ENCODE measurements at places on chromosomes 3 and 15. TPM values are rescaled to one million over a fixed set of nuclear protein-coding genes. Genes with fewer than 3 reads are reported as not detected.

The KNL1 gene
- total RNA-seq, result 18.1 TPM

The CPB1 gene
- total RNA-seq, result not detected

- peak; percentile 91 for DNase-seq
These were observed 3.3 kb downstream of the LIPH start for GRCh38 chr3:185549122-185549521.

DNA sequence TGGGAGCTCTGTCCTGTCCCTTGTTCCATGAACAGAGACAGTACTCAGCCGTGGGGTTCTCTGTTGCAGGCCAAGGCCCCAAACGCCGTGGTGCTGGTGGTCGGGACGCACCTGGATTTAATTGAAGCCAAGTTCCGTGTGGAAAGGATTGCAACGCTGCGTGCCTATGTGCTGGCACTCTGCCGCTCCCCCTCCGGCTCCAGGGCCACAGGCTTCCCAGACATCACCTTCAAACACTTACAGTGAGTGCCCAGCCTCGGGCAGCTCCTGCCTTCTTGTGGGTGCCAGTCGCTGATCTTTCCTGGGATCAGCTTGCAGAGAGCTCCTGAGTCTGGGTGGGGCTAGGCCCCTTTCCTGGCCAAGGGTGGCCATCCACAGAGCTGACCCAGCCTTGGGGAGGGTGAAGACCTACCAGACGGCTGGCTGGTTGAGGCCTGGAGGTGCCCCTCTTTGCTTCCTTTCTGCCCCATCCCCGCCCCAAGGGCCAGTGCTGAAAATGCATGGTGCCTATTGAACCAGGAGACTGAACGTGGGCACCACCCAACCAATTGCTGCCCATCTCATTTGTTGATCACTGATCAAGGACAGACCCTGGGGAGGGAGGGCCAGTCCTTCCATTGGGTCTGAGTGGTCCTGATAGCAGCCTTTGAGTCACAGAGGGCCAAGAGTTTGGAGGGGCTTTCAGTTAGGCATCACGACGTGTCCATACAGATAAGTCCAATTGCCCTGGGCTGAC lies 106.9 kb downstream of the LRRK1 start:
- no peak for DNase-seq

DNA sequence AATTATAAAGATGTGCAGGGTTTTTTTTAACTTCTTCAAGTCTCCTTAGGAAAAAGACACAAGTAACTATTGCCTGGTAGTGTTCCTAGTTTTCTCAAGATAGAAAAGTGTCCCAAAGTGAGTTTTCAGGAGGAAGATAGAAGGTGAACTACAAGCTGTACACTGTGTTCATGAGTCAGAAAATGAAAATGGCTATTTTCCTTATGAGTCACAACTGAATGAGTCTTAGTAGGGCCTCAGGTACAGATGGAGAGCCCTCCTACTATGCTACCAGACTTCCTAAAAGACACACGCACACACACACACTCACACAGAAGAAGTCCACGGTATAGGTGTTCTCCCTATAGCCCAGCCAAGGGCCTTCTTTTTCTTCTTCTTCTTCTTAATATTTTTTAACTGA lies 3.1 kb downstream of the MYO1E start:
- no peak for DNase-seq

The OR5K4 gene
- not detected for total RNA-seq

GRCh38 chr3:30393079-30393478 lies 213.3 kb upstream of the TGFBR2 start:
- no peak for DNase-seq

The CLRN1 gene
- not detected for total RNA-seq

The KCNMB3 gene
- total RNA-seq, result 0.46 TPM

DNA sequence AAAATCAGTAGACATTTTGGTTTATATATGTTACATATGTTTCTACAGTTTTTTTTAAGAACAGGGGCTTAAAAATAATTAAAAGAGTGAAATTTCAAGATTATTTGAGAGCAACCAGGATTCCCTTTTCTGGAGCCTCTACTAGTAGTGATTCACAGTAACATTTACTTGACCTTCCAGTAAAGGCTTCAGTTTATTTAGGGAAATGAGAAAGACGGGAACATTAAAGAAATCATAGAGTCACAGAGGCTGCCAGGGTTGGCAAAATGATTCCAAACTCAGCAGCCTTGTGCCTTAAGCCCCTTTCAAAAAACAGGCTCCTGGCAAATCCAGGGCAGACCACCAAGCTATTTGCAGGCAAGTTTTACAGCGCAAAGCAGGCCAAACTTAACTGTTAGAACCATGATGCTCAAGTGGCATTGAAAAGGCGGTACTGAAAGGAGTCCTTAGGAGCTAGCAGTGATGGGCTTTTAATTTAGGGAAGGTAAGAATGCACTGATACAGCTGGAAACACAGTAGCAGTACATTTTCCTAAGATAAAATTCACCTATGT lies 201.1 kb upstream of the ADAMTS9 start:
- no peak for DNase-seq

GRCh38 chr3:62638316-62638715 lies 236.9 kb downstream of the CADPS start:
- no peak for DNase-seq

DNA sequence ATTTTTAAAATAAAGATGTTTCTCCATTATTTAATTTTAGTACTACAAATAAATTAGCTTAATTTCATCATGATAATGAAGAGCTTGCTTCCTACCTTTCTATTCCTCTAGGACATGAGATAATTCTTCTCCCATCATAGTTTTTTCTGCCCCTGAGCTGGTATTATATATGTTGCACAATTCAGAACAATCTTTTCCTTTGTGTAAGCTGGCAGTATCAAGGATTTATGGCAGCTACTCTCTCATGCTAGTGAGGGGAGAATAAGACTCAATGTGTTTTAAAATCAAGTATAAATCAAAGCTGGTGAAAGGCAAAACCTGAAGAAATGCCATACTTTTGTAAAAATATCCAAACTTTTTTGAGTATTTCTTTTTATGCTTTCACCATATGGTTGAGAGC lies 1405.3 kb downstream of the SI start:
- no peak for DNase-seq

The FOXB1 gene
- not detected for total RNA-seq

DNA sequence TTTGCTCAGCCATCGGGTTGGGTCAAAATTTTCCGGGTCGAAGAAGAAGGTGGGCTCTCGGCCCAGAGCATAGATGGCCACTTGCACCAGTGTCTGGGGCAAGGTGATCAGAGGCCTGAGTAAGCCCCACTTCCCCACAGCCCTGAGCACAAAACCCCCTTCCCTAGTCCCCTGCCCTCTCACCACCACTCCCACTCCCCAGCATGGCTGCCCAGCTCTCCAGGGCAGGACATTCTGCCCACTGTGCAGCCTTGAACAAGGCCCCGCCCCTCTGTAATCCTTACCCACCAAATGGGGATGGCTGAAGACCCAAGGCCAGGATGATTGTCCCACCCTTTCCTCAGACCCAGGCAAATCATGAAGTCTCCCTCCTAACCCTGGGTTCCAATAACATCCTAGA lies 28.8 kb downstream of the CYP11A1 start:
- DNase-seq, result no peak

The CCDC33 gene
- not detected for total RNA-seq

DNA sequence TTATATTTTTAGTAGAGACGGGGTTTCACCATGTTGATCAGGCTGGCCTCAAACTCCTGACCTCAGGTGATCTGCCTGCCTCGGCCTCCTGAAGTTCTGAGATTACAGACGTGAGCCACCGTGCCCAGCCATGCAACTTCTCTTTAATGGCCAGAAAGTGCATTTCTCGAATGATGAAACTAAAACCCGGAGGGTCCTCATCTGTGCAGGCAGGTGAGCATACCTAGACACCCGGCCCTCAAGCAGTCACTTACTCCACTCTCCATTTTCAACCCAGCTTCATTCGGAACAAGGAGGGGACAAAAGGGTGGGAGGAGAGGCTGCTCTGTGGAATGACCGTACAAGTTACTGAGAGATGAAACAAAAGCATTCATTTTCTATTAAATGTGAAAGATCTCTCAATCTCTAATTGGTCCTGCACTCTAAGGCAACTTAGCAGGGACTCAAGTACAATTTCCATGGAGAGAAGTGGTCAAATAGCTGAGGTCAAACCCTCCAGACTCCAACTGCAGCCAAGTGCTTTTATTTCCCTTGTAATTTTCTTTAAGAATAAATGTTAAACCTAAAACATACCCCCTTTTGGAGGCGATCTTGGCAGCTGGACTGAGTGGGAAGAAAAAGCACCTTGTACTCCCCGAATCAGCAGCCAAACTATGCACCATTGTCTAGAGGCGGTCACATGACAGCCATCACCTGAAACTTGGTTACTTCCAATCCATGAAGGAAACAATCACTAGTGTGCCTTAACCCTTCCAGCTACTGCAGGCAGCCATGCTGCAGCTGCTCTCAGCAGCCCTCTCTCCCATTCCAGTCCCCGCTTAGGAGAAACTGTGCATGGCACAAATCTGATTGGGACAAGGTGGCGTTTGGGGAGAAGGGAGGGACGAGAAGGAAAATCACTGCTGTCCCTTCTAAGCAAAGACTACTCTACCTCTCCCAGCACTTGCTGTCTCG lies 62.2 kb downstream of the VGLL4 start:
- DNase-seq, result no peak

The CPN2 gene
- not detected for total RNA-seq

The INKA1 gene
- 20.4 TPM for total RNA-seq

GRCh38 chr3:14947886-14948608 lies 664 bp downstream of the NR2C2 start:
- DNase-seq, result peak; percentile 86

GRCh38 chr3:169342652-169343505 lies 320.6 kb downstream of the MECOM start:
- no peak for DNase-seq

- DNase-seq, result no peak
These were observed 38.0 kb downstream of the RAB7A start for GRCh38 chr3:128763967-128764366.

- DNase-seq, result no peak
These were observed 13.5 kb downstream of the TARS3 start for GRCh38 chr15:101710806-101711205.

The BHLHE40 gene
- total RNA-seq, result 13.2 TPM

The BRPF1 gene
- 22.6 TPM for total RNA-seq

The C3orf18 gene
- 3.5 TPM for total RNA-seq

The CD86 gene
- not detected for total RNA-seq

GRCh38 chr3:12663401-12663935 lies 449 bp downstream of the RAF1 start:
- no peak for DNase-seq

- DNase-seq, result no peak
These were observed 95.4 kb downstream of the LSM3 start for GRCh38 chr3:14273901-14274611.

DNA sequence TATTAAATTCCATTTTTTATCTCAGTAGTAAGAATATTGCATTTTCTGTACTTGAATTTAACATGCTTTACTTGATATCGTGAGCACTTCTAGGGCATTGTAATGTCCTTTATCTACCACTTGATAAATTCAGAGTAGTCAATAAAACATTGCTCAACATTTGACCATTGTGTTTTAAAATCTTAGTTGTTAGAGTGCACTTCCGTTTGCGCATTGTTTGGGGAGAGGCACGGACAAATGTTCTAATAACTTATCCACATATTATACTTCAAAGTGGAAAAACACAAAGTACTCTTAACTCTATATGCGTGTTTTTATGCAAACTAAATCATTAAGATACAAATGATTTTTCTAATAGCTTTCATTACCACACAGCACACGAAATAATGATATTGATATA lies 419 bp downstream of the FAM227B start:
- DNase-seq, result no peak

- DNase-seq, result no peak
These were observed 16.0 kb upstream of the CPEB1 start for GRCh38 chr15:82663186-82663600.

GRCh38 chr15:99102332-99103235 lies 2.3 kb upstream of the SYNM start:
- DNase-seq, result no peak

DNA sequence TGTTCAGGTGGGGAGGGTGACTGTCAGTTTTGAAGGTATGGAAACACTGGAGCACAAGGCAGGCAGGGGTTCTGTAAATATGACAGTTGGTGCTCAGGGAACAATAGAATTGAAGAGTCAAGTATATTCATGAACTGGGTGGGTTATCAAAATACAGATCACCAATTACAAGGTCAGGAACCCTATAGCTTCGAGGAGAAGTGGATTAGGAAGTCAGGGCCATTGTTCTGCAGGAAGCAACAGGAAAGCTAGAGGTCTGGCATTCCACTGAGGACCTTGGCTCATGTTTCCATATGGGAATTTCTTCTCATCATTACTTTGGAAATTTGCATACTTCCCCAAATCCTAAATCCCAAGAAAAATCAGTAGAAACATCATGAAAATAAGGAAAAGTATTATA lies 125.9 kb downstream of the MYRIP start:
- peak; percentile 26 for DNase-seq

- no peak for DNase-seq
These were observed 11.8 kb upstream of the RIOX2 start for GRCh38 chr3:97983933-97984491.

DNA sequence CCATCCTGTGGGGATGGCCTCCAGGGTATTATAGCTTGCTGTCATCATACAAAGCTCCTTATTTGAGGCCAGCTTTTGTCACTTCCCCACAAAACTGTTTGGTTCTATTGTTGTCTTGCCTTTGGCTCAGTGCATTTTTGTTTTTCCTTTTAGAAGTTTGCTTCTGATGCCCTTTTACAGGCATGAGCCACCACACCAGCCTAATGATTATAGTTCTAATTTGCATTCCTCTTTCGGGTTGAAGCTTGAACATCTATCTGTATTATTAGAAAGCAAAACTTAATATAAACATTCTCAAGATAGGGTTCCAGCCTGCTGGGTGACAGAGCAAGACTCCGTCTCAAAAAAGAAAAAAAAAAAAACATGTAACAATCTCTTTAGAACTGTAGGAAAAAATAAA lies 39.8 kb downstream of the SMARCC1 start:
- no peak for DNase-seq

DNA sequence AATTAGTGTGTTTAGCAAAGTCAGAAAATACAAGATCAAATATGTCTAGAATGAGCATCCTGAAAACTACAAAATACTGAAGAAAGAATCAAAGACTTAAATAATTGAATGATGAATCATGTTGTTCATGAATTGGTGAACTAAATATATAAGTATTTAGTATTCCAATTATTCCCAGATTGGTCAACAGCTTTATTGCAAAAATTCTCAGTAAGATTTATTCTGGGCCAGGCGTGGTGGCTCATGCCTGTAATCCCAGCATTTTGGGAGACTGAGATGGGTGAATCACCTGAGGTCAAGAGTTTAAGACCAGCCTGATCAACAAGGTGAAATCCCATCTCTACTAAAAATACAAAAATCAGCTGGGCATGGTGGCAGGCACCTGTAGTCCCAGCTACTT lies 250.0 kb upstream of the NECTIN3 start:
- DNase-seq, result no peak
